GM20000 (cell line): ENCODE measurements at places on chromosomes 13 and 19.
A peak's percentile ranks its signal among the peaks of the same experiment; 100 is the strongest.

GRCh38 chr19:2032296-2032941 lies 16.9 kb upstream of the BTBD2 start:
- DNase-seq, result no peak

- DNase-seq, result peak; percentile 32
These were observed 54.3 kb downstream of the MTMR6 start for GRCh38 chr13:25232937-25233515.

GRCh38 chr13:78398743-78399410 lies 204.5 kb downstream of the POU4F1 start:
- peak; percentile 36 for DNase-seq

DNA sequence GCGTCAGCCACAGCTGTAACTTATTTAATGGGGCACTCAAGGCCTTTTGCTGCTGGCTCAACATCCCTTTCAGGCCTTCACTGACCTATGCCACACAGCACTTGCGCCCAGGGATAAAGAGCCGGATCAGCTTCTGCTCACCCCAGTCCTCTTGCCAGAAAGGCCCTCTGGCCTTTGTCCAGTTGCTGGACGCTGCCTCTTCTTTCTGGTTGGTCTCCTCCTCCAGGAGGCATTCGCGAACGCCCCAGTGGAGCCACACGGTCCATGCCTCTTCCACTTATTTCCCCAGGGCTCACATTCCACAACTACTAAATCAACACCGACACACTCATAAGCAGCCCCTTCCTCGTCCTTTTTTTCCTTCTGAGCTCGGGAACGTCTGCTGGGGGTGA lies 3.7 kb upstream of the ZNF329 start:
- DNase-seq, result peak; percentile 26

GRCh38 chr19:18480006-18480691 lies 41.7 kb downstream of the ELL start:
- no peak for DNase-seq

GRCh38 chr19:19278315-19278714 lies 5.2 kb upstream of the TM6SF2 start:
- DNase-seq, result no peak

GRCh38 chr19:13228561-13228960 lies 78.3 kb downstream of the IER2 start:
- DNase-seq, result no peak

- no peak for DNase-seq
These were observed 309.5 kb downstream of the TEX29 start for GRCh38 chr13:111629926-111630325.

DNA sequence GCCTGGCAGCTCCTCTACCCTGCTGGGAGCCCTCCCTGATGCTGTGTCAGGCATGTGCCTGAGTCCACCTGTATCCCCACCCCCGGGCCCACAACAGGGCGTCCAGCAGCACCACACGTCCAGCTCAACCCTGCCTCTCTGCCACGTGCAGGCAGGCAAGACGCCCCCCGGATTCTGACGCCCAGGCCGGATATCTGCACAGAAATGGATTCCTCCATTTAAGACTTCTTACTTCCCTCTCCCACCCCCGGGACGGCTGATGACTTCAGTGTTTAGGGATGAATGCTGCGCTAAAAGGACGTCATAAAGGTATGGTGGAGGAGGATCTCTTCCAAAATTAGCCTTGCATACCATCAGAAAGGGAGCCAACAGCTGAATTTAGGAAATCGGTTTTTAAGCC lies 10.2 kb downstream of the PEPD start:
- no peak for DNase-seq

- no peak for DNase-seq
These were observed 124.4 kb downstream of the SIPA1L3 start for GRCh38 chr19:38031423-38031770.

DNA sequence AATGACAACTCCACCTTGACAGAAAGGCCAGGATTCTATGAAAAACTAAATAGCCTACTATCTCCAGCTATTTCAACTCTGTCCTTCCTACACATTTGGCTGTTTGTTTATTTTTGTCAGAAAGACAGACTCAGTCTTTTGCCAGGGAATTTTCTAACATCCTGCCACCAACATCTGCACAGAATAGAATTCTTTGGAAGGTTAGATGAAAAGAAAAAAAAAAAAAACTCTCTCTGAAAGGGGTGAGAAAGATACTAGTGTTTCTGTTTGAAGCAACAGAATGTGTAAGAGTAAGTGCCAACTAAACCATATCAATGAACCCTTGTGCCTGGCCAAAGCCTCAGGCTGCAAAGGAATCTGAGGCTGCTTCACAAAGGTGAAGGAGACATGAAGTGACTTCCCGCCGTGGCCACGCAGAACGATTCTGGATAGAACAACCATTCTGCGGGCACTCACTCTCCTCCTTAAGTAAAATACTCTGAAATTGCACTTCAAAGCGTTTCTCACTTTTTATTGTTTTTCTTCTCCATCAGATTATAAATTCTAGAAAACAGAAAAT lies 498.2 kb downstream of the IRS2 start:
- no peak for DNase-seq

- peak; percentile 73 for DNase-seq
These were observed 3.0 kb upstream of the COX6B1 start for GRCh38 chr19:35644987-35645679.

DNA sequence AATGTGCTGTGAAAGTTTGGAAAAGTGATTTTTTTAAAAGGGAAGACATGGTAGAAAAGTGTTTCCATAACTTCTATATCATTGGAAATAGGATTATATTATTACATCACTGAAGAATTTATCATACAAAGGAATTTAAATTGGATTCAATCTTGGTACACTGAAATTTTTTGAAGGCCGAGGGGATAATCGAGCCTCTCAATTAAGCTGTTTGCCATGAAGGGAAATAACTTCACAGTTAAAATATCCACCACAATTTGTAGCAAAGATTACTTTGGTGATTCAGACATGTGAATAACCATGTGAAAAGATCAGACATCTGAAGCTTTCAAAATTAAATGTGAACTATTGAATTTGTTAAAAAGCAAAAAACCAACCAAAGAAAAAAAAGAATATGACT lies 215.3 kb downstream of the KLF5 start:
- DNase-seq, result no peak

DNA sequence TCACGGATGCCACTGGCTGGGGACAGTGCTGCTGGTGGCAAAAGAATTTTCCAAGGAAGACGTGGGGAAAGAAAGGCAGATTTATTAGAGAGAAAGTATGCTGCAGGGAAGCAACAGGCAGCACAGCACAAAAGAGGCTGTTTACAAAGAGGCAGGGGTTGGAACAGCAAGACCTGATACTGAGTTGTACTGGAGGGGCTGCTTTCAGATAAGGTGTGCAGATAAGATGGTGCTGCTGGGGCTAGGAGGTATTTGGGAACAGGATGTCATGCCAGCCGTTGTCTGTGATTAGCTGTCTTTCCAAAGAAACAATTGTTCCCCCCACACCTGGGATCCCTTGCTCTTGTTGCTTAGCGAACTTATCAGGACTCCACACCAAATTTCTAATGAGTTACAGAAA lies 2023.3 kb upstream of the PCDH20 start:
- no peak for DNase-seq

DNA sequence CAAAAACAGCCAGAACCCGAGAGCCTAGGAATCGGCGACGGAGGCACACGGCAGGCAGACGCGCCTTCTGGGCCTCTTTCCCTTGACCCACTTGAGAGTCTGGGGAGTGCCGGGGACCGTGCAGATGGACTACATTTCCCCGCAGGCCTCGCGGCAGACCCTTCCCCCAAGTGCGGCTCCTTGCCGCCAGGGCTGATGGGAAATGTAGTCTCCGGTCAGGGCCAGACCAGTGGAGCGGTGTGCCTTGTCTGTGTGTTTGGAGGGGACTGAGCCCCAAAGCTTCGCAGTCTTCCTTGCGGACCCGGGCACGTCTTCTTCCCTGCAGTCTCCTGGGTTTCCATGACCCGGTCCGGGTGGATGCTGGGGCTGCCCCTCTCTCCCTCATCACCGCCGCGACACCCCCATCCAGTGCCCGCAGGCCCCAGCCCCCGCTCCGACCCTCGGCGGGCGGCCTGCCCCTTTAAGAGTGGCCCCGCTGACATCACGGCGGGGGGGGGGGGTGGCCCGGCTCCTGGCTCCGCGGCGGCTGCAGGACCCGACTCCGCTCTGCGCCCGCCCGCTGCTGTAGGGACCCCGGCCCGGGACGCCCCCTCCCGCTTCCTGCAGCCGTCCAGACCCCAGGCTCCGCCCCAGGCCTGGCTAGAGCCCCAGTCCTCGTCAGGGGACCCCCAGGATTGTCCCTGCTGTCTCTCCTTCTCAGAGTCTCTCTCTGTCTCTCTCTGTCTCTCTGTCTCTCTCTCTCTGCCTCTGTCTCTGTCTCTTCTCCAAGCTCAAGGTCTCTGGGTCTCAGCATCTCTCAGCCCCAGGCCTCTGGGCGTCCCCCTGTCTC lies 758 bp upstream of the CACNG7 start:
- peak; percentile 75 for DNase-seq

GRCh38 chr13:48888613-48889012 lies 87.1 kb upstream of the FNDC3A start:
- no peak for DNase-seq

- no peak for DNase-seq
These were observed 24.2 kb downstream of the ZNF607 start for GRCh38 chr19:37695144-37695899.

DNA sequence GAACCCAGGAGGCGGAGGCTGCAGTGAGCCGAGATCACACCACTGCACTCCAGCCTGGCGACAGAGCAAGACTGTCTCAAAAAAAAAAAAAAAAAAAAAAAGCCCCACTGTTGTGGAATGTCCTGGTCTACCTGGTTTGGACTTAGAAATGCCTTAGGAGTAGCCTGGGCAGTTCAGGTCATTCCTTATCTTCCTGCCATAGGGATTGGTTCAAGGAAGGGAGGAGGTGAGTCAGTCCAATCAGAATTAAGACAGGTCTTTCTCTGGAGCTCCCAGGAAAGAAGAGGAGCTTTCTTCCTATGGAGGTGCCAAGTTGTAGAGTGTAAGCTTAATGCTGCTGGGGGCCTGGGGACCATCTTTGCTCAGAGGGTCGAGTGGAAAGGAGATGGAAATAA lies 44.8 kb downstream of the SIPA1L3 start:
- DNase-seq, result no peak

GRCh38 chr13:40114305-40114896 lies 458.9 kb downstream of the COG6 start:
- no peak for DNase-seq

- DNase-seq, result no peak
These were observed 10.4 kb downstream of the BORCS8 start for GRCh38 chr19:19181488-19181998.

- DNase-seq, result no peak
These were observed 82.0 kb downstream of the KLF5 start for GRCh38 chr13:73140801-73141200.

DNA sequence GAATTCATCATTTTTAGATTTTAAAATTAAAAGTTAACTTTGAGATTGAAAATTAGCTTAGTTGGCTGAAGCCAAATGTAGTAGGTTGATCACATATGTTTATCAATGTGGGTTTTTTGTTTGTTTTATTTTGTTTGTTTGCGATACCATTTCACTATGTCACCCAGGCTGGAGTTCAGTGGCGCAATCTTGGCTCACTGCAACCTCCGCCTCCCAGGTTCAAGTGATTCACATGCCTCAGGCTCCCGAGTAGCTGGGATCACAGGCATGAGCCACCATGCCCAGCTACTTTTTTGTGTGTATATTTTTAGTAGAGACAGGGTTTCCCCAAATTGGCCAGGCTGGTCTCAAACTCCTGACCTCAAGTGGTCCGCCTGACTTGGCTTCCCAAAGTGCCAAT lies 665.7 kb upstream of the SLC10A2 start:
- DNase-seq, result no peak

DNA sequence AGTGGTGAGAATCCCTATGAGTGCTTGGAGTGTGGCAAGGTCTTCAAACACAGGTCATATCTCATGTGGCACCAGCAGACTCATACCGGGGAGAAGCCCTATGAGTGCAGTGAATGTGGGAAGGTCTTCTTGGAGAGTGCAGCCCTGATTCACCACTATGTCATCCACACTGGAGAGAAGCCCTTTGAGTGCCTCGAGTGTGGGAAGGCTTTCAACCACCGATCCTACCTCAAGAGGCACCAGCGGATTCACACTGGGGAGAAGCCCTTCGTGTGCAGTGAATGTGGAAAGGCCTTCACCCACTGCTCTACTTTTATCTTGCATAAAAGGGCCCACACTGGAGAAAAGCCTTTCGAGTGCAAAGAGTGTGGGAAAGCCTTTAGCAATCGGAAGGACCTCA lies 18.7 kb upstream of the AURKC start:
- no peak for DNase-seq

DNA sequence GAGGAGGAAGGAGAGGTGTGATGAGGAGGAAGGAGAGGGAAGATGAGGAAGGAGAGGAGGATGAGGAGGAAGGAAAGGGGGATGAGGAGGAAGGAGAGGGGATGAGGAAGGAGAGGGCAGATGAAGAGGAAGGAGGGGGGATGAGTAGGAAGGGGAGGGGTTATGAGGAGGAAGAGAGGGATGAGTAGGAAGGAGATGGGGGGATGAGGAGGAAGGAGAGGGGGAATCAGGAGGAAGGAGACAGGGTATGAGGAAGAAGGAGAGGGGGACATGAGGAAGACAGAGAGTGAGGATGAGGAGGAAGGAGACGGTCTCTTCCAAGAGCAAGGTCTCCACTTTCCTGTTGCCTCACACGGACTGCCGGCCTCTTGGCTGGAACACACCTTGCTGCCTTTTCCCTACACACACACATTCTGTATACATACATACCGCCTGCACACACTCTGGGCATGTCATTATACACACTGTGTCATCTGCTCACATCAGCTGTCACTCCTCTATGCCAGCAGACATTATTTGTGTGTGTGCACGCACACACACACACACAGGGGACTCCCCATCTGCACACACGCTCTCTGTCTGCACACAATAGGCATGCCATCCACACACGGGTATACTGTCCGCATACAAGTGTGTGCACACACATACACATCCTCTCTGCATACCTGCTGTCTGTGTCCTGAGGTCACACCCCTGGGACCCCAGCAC lies 11.1 kb upstream of the VSTM2B start:
- DNase-seq, result no peak

DNA sequence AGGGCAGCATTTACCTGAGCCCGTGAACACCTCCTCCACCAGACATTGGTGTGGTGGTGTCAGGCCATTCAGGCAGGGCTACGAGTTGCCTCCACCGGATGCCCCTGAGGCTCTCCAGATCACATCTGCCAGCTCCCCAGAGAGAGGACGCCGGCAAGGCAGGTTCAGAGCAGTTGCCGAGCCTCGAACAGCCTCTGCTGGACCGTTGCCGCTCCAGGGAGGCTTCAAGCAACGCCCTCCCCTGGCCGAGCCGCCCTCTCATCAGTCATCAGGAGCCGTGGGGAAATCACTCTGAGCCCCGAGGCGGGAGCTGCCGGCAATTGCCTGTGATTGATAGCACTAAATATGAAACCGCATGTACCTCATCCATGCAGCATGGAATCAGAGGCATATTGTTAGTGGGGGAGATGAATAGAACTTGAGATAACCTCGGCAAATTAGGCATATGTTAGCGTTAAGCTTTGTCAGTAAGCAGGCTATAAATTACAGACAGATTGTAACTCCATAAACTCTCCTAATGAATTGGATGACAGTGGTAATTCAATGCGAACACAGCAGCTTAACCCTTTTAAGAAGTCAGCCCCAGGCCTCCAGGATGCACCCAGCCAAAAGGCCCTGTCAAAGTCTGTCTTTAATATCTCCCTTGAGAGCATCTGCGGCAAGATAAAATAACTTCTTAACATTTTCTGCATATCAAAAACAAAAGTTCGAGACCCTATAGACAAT lies 29.8 kb upstream of the SPACA7 start:
- no peak for DNase-seq

- DNase-seq, result no peak
These were observed 201.9 kb downstream of the FGF9 start for GRCh38 chr13:21872795-21873194.
